Activated CD4-positive, alpha-beta T cell treated with anti-CD3 and anti-CD28 coated beads, Interleukin-2, amount 50 U/mL, for 48 hours (primary cell): ENCODE measurements at places on chromosomes 13 and 19.
A peak's percentile ranks its signal among the peaks of the same experiment; 100 is the strongest.

- DNase-seq: peak; percentile 28
Observed at GRCh38 chr19:56477429-56478338, 539 bp upstream of the ZNF667 start.

DNA sequence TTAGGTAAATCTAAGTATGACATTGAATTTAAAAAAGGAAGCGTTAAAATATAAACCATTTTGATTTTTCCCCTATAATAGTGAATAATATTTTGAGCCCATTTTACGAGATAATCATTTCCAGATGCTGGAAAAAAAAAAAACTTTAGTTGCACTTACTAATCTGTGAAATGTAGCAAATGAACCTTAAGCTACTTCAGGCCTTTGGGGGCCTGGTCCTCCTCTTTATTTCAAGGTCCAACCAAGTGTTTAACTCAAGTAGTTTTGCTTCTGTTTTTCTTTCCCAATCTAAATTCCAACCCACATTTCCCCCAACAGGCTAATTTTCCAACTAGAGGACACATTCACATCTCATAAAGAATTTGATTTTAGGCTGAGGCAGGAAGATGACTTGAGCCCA lies 101.2 kb downstream of the TNFRSF19 start:
- no peak for DNase-seq

DNA sequence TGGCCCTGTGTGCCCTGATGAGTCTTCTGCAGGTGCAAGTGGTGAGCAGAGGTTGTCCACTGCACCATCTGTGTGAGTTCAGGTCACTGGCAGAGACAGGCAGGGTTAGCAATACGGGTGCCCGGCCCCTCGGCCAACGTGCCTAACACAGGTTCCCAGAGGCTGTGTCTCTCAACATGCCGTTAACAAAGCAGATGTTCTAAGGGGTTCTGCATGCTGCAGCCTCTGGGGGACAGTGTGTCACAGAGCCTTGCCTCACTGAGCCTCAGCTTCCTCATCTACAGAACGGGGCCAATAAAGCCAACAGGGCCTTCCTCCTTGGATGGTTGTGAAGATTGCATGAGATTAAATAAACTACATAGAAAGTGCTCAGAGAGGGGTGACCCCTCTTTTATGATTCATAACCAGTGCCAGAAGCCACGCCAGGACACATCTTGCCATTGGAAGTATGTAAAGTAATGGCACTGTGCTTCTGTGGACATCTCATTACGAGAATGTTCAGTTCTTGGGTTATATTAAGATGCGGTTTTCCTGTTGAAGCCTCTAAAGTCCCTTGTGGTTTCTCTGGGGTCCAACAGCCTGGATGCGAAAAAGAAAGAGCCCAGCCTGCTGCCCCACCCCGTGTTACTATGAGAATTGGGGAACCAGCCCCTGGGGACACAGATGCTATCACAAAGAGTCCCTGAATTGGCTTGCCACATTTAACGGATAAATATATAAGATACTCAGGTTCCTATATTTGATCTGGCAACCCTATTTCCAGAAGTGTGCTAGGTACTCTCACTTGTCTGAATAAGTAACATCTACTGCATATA lies 11.2 kb upstream of the ARHGEF18 start:
- DNase-seq: peak; percentile 36

DNA sequence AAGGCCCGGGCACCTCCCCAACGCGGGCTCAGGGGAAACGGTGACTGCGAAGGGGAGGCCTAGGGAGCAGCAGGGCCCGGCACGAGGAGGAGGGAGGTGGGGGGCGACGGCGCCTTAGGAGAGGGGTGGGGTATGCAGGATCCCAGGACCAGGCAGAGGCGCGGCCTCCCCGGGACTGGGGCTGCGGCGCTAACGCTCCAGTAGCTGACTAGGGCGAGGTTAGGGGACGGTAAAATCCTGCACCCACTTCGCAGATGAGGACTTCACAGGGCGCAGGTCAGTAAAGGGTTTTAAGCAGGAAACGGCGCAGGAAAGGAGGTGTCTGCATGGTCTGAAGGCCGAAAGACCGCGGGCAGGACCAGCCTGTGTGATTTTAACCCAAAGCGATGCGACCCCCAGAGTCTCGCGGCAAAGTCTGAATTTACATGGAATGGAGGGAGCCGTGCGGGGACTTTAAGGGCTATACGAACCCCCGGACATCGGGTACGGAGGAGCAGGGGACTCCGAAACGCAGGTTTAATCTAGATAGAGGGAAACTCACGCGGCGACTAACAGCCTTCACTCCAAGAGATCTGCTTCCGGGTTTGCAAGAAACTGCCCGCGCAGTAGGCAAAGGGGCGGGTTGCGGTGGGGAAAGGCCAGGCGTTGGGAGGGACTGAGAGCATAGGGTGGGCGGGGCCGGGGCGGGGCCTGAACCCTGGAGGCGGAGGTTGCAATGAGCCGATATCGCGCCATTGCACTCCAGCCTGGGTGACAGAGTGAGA lies at the start of gene ZNF665:
TSS of gene ZNF665 (minus strand) at position 588 of the 764 bp plus-strand sequence. CDS start 10,460 bp downstream, outside the sequence.
- DNase-seq: peak; percentile 76

GRCh38 chr13:102018716-102019115 lies 383.1 kb downstream of the FGF14 start:
- no peak for DNase-seq

DNA sequence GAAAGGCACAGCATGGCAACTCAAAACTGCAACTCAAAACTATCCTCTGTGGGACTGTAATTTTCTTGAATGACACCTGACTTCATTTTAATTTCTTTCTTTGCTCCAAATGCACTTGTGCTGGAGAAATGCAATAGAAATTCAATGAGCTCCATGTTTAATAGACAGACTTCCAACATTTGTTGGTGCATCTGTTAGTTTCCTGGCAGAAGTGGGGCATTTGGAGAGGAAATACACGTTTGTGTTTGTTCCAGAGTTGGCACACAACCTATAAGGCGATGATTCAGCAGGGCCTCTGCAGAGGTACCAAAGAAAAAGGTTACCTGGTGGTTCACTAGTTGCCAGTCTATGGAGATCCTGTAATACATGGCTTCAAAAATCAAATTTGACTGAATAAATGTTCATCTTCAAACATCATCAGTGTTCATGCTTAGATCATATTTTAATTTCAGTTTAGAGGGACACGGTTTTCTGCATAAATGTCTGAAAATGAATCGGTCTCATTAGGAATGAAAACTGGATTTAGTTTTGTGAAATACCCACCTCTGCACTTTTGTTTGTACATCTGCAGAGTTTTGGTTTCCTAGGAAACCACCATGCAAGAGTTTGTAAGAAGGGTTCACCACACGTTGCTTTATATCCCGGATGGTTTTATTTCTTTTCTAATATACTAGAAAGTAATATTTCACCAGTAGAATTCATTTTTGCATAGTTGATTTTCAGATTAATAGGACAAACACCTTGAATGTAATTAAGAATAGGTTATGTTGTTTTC lies 21.8 kb upstream of the OBI1 start:
- no peak for DNase-seq

DNA sequence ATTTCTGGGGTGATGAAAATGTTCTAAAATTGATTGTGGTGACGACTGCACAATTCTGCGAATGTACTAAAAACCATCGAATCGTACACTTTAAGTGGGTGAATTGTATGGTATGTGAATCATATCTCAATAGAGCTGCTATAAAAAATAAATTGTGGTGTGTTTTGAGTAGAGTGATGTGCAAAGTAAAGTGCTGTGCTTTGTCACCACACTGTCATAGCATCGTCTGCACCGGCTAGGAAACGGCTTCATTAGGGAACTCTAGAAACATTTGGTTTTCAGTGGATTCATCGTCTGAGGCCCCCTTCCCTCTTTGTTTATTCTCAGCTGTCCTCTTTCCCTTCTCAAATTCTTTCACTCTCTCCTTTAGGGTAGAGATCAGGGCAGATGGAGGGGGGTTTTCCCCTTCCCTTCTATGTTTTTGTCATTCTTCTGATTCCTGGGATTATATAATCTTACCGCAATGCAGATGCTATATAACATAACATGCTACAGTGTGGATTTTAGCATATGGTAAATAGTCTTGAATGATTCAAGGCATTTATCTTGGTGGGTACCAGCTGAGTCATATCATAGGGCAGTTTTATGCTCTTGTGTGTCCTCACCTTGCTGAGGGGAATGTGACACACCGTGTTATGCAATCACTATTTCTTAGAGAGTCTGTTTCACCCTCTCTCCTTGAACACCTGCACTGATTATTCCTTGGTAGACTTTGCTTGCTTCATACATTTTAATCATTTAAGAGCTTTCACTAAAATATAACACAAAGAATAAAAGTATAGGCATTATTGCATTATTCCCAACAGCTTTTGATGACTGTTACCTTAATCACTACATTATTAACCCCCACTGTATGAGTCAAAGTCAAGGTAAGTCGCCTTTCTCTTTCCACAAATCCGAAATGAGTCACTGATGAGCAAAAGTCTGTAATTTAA lies 239.4 kb downstream of the DCLK1 start:
- DNase-seq: no peak

DNA sequence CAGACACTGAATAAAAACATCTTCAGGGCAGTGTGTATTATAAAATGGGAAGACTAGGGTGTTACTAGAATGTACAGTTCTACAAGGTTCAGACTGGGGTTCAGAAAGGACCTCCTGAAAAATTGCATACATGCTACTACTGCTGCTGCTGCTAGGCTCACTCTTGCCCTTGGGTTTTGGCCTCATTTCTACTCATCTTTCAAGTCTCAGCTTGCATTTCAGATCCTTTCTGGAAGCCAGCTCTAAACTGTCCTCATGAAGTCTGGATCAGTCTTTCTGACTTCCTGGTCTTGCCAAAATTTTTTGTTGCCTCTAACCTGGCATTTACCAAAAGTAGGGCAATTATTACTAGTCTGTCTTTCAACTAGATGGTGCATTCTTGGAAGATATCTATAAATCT lies 393.3 kb downstream of the DIAPH3 start:
- no peak for DNase-seq
